ENCODE measurements at places on chromosomes 5 and 9.

GRCh38 chr9:101028346-101029314 is at the start of gene PLPPR1:
TSS of gene PLPPR1 (plus strand) at chr9:101028727.
- DNase-seq = peak; percentile 55

DNA sequence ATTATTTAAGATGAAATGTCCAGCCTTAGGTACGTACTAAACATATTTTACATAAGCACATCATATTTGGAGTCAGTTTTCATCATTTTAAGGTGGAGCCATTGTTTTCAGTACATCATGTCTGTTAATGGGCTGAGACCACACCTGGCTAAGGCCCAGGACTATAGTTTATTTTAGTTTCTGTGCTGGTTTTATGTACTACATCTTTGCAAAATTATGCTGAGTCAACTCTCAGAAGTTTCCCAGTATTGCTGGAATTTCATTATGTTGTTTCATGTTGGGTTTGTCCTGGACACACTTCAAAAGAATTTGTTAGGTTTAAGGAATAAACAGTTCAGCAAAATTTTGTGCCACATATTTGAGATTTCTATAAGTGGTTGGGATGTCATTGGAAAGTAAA is 171.2 kb downstream of the CCDC171 start:
- no peak for DNase-seq

DNA sequence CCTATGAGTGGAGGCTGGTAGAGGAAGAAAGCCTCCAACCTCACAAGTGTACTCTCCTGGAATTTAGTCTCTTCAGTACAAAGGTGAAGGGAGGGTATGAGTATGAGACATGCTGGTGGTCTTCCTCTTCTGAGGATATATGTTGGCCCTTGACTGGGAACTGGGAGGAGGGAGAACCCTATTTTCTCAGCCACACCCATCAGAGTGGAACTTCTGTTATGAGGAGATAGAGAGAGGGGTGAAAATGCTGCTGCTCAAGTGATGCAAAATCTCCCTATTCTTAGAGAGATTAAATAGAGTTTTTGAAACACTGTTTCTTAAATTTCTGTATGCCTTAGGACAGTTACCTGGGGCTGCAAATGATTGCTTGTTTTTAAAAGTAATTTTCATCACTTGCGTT is 203.4 kb upstream of the PRR16 start:
- no peak for DNase-seq

DNA sequence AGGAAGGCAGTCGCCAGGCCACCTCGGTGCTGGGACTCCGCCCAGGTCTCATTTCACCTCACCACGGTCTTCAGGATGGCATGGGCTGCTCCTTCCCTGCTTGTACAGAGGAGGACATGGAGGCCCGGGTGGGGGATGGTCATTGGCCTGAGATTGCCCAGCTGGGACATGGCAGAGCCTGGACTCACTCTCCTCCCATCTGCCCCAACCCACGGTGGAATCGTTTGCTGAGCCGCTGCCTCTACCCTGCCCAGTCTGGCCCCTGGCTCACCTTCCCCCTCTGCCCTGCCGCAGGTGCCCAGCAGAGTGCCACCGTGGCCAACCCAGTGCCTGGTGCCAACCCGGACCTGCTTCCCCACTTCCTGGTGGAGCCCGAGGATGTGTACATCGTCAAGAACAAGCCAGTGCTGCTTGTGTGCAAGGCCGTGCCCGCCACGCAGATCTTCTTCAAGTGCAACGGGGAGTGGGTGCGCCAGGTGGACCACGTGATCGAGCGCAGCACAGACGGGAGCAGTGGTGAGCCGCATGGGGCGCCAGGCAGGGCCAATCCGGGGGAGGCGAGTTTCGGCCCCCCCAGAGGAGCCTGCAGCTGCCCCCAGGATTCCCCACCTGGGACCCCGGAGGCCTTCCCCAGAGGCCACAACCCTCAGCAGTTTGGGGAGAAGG is 36.7 kb downstream of the HK3 start:
- no peak for DNase-seq

- no peak for DNase-seq
Observed at GRCh38 chr9:123423311-123423640, 67.3 kb downstream of the CRB2 start.

GRCh38 chr9:7366121-7366520 is 433.5 kb downstream of the DMAC1 start:
- DNase-seq = no peak

DNA sequence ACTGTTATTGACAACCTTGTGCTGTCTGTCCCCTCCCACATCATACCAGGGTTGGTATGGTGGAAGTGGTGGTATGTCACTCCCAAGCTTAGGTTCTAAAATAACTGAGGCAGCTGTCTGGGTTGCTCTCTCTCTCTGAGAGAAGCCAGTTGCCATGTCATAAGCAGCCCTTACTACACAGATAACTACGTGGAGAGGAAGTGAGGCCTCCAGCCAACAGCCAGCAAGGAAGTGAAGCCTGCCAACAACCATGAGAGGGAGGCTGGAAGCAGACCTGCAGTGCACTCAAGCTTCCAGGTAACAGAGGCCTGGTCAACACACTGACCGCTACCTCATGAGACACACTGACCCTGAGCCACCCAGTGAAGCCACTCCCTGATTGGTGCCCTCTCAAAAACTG is 18.6 kb downstream of the CTNNAL1 start:
- no peak for DNase-seq

DNA sequence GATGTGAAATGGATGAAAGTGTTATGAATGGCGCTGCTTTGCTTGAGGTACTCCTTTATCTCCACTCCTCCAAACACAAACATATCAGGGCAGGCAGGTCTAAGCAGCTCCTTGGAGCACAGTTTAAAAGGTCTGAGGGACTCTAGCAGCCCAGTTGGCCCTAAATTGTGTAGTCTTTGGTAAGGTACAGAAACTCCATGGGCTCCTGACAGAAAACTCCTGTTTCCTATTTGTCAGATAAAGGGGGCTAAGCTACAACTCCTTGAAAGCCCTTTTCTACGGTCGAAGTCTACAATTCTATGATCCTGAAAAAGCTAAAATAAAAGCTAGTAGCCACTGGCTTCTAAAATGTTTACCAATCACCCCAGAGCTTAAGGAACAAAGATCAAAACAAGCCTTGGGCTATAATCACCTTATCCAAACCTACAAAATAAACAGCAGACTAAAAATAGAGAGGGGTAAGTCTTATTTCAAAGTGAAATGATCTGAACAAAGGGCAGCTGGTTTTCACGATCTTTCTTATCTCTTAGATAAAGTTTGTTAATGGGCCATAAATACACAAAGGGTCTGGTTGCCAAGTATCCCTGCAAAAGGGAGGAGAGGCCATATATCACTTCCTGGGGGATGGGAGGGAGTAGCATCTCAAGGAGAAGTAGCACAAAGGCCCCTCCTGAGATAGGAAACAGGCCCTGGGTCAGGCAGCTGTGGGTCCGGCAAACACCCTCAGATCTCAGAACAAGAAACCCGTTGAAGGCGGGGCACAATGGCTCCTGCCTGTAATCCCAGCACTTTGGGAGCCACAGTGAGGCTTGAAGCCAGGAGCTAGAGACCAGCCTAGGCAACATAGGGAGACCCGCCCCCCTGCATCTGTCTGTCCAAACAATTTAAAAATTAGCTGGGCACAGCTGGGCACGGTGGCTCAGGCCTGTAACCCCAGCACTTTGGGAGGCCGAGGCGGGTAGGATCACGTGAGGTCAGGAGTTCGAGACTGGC is 28.3 kb upstream of the DENND4C start:
- peak; percentile 85 for DNase-seq

DNA sequence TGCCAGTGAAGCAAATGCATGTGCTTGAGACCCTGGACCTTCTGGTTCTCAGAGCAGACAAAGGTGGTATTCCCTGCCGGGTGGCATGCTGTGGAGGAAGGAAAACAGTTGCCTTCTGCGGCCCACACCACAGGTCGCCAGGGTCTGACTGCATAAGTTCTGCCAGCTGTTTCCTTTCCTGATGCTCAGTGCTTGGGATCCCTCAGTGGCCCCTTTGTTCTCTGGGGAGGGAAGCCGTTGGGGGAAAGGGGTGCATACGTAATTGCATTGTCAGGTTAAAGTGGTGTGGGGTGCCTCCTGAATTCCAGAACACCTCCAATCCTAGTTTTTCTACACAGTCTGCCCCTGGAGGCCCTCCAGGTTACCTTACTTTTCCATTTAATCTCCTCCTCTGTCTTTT is 43.1 kb upstream of the SLC2A8 start:
- no peak for DNase-seq

DNA sequence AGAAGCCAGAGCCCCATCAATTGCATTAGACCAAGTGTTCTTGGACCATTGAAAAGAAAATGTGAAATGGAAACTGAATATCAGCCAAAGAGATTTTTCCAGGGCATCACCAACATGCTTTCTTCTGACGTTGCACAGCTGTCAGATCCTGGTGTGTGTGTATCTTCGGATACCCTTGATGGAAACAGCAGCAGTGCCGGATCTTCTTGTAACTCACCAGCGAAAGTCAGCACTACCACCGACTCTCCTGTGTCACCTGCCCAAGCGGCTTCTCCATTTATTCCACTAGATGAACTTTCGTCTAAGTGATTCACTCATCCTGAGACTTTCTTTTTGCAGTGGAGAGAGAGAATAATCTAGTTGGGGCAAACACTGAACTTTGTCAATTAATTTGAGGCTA is 75.7 kb downstream of the PIP5K1B start:
- peak; percentile 21 for DNase-seq

- DNase-seq = no peak
Observed at GRCh38 chr5:89733772-89734171, 675.8 kb downstream of the CETN3 start.

DNA sequence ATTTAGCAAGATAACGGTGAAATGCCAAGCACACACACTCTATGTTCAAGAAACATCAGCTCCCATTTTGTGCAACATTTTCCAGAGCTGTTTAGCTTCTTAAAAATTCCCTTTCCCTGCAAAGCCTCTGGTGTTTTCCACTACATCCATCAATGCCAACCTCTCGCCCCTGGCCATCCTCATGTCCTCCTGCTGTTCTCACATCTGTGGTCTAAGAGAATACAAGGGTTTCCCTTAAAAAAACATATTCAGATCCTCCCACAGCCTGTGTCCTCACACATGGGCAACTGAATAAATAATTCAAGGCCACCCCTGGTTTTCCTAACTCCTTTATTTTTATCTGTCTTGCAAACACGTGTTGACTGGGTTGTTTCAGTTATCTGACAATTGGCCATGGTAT is 70.3 kb downstream of the PAPPA start:
- DNase-seq = no peak

GRCh38 chr5:73542020-73542419 is 23.4 kb downstream of the ANKRA2 start:
- peak; percentile 12 for DNase-seq
